ENCODE measurements at places on chromosomes 5 and 9.
A peak's percentile ranks its signal among the peaks of the same experiment; 100 is the strongest.

DNA sequence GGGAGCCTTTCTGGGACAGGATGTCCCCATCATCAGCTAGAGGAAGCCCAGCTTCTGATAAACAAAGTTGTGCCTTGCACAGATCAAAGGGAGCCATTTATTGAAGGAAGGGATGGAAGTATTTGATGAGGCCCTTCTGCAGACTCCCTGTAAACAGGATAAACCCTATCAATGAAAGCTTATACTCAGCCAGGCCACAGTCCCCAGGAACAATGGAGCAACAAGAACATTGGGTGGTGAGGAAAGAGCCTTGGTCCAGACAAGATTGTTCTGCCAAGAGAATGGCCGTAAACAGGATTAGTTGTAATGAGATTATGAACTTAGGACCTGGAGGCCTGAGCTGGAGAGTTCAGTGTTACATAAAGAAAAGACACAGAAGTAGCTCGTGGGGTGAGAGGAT lies 40.5 kb upstream of the LIFR start:
- no peak for DNase-seq

- DNase-seq, result no peak
Measured at GRCh38 chr5:39156082-39156481, 63.3 kb downstream of the FYB1 start.

- DNase-seq, result no peak
Measured at GRCh38 chr5:99945478-99946442, 589.4 kb upstream of the FAM174A start.

DNA sequence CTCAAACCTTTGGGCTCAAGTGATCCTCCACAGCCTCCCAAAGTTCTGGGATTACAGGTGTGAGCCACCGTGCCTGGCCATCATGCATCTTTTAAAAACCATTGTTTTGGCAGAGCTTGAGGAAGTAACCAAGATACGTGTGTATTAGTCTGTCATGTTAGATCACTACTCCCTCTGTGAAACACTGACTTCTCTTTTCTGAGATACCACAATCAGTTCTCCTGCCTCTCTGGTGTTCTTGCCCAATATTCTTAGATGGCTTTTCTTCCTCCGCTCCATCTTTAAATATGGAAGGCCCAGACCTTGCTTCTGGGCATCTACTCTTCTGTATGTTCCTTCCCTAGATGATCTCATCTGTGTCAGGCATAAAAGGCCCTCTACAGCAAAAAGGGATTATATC lies 14.2 kb upstream of the CCNB1 start:
- DNase-seq, result no peak

DNA sequence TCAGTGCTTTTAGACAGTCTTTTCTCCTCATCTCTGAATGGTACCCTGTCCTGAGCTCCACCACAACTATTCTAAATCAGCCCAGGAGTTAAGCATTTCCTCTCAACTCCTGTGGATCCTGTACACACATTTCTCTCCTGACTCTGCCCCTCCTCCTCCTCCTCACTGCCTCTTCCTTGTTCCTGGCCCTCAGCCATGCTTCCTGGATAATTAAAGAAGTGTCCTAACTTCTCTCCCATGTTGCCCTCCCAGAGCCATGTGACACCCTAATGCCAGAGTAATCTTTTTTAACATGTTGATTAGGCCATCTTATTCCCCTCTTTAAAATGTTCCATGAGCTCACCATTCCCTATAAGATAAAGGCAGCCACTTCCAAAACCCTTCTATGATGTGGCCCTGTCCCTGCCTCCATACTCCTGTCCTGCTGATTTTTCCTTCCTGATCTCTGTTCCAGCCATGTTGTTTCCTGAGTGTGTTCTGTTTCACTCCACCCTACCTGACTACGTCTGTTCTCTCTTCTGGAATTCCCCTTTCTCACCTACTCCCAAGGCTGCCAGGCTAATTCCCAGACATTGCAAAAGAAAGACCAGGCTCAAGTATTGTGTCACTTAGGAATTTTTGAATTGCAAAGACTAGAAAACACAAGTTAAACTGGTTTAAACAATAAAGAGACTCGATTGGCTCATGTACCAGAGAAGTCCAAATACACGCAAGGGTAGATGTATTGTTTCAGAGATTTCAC lies 295.2 kb downstream of the MAST4 start:
- DNase-seq, result no peak

DNA sequence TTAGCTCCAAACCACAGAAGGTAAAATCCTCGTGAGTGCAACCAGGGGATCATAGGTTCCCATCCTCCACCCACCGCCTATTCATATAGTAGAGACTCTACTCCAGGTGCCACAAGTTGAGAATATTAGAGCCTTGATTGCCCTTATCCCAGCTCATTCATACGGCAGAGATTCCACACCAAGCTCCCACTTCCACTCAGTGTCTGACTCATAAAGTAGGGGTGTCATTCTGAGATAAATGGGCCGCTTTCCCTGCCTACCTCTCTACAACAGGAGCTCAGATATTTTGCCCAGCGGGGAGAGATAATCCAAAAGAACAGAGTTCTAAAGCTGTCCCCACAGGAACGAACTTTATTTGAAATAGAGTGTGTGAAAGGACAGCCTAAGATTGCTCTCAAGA lies 9.4 kb downstream of the SLC22A4 start:
- DNase-seq, result no peak

GRCh38 chr5:157976429-157976828 lies 117.5 kb upstream of the CLINT1 start:
- no peak for DNase-seq

DNA sequence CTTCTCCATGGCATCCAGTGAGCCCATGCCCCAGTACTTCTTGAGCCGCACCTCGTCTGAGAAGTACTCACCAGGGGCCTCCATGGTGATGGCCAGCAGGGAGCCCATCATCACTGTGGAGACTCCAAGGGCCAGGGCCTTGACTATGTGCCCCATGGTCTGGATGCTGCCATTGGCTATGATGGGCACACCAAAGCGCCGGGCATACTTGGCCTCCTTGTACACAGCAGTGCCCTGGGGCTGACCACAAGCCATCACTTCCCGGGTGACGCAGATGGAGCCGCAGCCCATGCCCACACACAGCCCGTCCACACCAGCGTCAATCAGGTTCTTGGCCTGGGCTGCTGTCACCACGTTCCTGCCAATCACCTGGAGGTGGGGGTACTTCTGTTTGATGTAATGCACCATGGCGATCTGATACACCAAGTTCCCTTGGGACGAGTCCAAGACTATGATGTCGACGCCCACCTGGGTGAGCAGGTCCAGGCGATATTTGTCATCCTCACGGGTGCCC lies 7.0 kb upstream of the DCAF12 start:
- DNase-seq, result no peak

- DNase-seq, result no peak
Measured at GRCh38 chr5:108266242-108266641, 115.7 kb downstream of the FBXL17 start.

GRCh38 chr5:60843936-60844905 lies at the start of gene ELOVL7:
TSS of gene ELOVL7 (minus strand) at chr5:60844269. CDS start at chr5:60787397, 56,872 bp downstream.
- no peak for DNase-seq

DNA sequence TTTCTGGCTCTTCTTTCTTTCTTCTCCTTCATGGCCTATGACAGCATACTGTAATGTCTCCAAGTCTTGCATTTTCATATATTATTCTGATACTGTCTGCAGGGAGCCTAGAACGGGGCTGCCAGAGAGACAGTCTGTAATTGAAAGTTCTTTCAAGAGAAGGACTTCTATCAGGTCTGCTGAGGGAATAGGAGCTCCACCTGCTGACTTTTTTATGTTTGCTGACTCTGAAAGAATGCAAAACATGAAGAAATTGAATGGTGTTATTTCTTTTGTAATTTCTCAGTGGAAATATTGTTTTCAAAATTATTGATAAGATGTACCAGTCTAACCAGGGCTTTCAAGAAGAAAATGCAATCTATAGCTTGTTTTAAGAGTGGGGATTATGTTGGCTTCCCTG lies 121.9 kb upstream of the RFX3 start:
- no peak for DNase-seq

- no peak for DNase-seq
Measured at GRCh38 chr9:111854799-111855198, 41.8 kb upstream of the UGCG start.

DNA sequence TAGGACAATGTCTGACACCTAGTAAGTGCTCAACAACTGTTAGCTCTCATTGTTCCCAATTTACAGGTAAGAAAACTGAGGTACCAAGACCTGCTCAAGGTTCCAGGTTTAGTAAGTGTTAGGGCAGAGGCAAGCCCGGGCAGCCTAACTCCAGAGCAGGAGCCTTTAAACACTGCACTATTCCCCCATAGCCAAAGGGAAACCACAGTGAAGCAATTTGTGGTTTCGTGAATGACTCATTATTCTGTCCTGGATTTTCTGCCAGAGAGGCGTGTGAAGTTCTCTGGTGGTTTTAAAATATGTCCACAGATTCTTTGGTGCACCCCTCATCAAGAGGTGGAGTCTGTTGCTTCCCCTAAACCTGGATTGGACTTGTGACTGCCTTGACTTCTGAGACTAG lies 1.0 kb upstream of the MCC start:
- DNase-seq, result no peak

GRCh38 chr5:103228588-103228987 lies 30.0 kb upstream of the MACIR start:
- DNase-seq, result no peak

GRCh38 chr5:125011014-125011413 lies 264.6 kb upstream of the ZNF608 start:
- DNase-seq, result no peak

DNA sequence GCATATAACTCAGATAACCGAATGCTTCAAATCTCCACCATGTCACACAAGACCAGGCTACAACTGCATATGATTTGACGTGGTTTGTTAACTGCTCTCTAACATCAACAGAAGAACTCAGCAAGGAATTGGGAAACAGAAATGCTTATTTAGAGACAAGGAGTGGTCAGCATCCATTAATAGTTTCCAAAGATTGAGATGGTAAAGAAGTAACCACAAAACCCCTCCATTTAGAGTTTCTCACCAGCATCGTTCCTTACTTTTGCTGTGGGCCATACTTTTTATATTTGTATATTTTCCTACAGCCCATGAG lies 25.2 kb downstream of the DPYSL3 start:
- no peak for DNase-seq

DNA sequence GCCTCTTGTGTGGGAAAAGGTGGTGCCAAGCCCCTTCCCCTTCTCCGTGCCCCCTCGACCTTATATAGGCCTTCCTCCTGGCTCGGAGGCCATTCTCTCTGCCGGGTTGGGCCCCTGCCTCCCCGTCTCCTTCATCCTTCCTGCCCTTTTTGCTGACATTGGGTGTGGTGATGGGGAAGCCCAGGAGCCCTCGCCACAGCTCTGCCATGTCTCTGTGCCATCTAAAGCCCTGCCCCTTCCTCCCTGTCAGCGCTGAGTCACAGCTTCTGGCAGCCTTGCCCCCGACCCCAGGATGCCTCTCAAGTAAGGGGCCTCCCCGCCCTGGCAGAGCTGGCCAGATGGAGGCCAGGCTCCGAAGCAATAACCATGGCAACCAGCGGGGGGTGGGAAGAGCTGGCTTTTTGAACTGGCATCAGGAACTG lies 30.4 kb downstream of the JADE2 start:
- peak; percentile 73 for DNase-seq

DNA sequence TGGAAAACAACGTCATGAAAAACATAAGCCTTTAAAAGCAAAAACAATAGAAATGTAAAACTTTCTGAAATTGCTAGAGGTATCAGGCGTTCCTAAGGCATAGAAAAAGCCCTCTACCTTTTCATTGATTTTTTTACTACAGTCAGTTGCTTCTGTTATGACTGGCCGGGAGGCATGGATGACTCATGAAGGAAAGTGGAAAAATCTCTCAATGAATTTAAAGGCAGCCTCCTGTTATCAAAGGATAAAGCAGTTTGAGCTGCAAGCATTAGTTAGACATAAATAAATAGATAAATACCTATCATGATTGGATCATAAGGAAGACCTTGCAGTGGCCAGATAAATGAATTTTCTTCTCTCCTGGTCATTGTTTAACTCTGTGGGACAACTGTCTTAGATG lies 281.6 kb downstream of the MAST4 start:
- DNase-seq, result no peak

DNA sequence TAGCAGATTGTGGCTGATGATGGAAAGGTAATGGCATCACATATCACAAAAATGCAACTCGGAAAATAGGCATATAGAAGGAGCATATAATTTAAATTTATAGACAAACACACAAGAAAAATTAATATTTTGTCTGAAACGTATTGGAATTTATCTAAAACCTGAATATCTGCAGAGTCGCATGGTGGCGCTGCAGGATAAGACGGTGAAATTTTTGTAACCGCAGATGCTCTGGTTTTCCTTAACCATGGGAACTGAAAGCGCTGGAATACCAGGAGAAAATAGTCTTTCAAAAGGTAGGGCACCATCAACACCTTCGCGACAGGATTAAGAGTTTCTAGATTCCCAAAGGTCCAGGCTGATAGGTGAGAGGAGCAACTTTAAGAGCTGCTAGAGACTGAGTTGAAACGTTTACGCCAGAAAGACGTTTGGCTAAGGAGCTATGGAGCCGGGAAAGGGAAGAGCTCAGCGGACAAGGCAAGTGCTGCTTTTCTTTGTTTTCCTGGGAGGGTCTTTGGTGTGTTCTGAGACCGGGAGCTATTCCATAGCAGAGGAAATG lies 11.0 kb upstream of the PCDHB15 start:
- no peak for DNase-seq

DNA sequence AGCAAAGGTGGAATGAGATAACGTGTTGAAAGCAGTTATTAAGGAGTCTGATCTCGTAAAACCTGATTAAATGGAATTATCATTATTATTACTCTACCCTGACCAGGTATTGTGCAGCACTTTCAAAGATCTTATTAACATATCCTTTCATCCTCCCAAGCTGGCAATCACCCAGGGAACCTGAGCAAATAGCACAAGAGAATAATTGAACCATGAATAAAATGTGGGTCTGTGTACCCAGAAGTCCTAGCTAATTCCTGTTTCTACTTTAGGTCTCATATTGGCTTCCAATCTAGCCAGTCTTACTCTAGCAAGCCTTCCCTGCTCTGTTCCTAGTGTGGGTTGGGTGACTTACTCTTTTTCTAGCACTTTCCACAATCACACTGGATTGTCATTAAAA lies 162.2 kb upstream of the STK32A start:
- DNase-seq, result no peak

DNA sequence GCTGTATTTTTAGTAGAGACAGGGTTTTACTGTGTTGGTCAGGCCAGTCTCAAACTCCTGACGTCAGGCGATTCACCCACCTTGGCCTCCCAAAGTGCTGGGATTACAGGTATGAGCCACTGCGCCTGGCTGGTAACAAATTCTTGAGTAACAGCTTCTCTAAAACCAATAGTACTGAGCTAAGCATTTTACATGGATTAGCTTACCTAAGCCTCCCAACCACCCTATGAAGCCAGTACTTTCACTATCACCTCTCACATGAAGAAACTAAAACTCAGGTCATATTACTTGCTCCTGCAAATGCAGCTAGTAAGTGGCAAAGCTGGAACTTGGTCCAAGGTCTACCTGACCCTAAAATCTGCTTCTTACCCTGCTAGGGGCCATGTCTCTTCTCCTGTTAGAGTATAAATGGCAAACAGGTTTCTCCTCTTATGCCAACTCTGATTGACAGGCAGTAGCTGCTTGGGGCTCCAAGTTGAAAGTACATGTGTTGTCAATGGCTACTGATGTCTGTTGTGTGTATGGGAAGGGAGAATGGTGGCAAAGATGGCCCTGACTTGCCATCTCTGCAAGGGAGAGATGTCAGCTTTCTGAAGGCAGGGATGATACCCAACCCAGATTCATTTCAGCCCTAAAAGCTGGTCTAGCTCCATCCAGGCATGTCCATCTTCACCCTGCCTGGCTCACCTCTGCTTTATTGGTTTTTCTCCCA lies 4.0 kb downstream of the PHF19 start:
- no peak for DNase-seq

- DNase-seq, result no peak
Measured at GRCh38 chr5:19536387-19536786, 451.6 kb downstream of the CDH18 start.

GRCh38 chr9:123761905-123762605 lies 167.9 kb downstream of the DENND1A start:
- no peak for DNase-seq

Data from stimulated activated CD4-positive, alpha-beta T cell treated with anti-CD3 and anti-CD28 coated beads, Interleukin-1b, Interleukin-23, amount 100 ng/mL, for 24 hours (primary cell).